ENCODE measurements at places on chromosomes 5 and 9. TPM values are rescaled to one million over a fixed set of nuclear protein-coding genes. Genes with fewer than 3 reads are reported as not detected.

ZNF484 gene
- 17.5 TPM for total RNA-seq

CDH18 gene
- not detected for total RNA-seq

C5orf63 gene
- total RNA-seq = 2.3 TPM

NNT gene
- 80.3 TPM for total RNA-seq

FGF1 gene
- 11.5 TPM for total RNA-seq

TOR1B gene
- 34.7 TPM for total RNA-seq

CTXN3 gene
- total RNA-seq = not detected

SLC36A2 gene
- not detected for total RNA-seq

SLC34A1 gene
- total RNA-seq = not detected

Data from hair follicle dermal papilla cell (primary cell).